ENCODE measurements at places on chromosomes 2 and 18.

DNA sequence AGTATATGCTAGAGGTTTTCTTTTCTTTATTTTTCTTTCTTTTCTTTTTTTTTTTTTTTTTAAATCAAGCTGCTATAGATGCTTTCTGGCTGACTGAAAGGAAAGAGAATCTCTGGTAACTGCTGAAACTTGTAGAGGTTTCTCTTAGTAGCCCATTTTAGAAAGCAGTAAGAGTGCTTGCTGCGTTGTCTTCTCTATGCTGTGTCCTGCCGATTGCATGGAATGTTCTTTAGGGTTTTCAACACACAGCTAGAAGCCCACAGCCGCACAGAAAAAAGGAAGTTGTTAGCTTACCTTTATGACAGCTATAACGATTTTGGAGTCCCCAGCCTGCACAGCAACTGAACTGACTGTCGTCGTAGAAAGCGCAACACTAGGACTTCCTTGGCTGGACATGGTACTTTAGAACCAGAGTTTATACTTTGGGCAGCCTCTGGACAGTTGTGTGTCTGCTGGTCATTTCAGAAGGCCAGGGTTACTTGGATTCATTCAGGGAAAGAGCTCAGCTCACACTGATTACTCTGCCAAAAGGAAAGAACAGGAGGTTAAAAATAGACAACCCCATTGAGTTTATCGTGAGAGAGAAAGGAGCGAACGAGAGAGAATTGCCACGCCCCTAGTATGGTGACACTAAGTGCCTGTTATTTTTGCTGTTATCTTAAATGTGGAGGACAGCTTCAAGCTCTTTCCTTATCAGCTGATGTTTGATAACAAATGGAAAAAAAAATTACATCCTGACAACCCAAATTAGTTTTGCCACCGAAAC lies at the start of gene CCDC141:
CCDC141 (minus strand) TSS at position 592 of the 766 bp plus-strand sequence; CDS start at position 396, 196 bp downstream.
- no peak for DNase-seq

GRCh38 chr2:40740419-40740818 lies 288.5 kb upstream of the SLC8A1 start:
- no peak for DNase-seq

DNA sequence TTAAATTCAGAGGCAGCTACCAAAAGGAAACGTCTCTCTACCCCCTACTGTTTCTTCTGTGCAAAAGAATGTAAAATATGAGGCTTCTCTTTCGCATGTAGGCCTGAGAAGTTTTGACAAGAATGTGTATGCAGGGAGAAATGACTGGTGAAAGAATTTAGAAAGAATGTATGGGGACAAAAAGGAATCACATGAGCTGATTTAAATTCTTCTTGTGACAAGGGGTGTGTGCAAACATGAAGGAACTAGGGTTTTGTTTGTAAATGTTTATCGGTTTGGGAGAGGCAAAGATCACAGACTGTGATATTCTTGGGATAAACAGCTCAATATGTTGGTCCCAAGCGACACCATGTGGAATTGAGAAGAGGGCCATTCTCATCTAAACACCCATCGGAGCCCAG lies 345.2 kb upstream of the VRK2 start:
- no peak for DNase-seq

GRCh38 chr18:8374676-8375075 lies 234.6 kb upstream of the RAB12 start:
- DNase-seq: no peak

DNA sequence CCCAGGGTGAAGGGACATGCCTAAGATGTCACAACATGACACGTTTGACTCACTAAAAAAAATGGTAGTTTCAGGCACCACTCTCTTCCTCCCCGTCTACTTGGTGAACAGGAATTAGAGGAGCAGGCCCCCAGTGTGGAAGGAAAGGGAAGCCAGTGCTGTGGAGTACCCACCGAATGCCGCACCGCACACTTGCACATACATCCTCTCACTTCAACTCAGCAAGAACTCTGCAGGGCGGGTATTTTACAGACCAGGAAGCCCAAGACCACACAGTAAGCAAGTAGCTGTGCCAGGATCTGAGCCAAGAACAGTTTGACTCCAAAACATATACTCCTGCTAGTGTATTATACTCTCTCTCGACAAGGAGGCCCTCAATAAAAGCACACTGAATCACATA lies 69.8 kb downstream of the BCL2 start:
- no peak for DNase-seq

GRCh38 chr2:27446057-27446456 lies 3.9 kb downstream of the KRTCAP3 start:
- no peak for DNase-seq

GRCh38 chr18:9749611-9750010 lies 41.5 kb downstream of the RAB31 start:
- no peak for DNase-seq

- DNase-seq: no peak
These were observed 3.3 kb upstream of the CNDP1 start for GRCh38 chr18:74531043-74531442.

DNA sequence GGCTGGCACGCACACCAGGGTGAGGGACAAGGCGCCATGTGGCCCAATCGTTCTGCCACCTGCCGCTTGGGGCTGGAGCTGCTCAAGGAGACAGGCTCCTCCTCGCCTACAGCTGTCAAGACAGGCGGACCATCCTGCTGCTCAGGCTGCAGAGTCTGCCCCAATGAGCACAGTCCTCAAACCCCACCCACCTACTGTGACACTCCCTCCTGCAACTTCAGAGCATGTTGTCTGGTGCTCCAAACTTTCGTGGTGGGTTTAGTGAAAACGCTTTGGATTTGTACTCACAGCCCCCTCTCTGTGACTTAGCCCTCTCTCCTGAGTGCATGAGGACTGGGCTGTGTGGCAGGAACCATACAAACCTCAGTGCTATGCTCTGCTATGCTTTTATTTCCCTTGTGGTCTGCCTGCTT lies 23.2 kb upstream of the SLC35F6 start:
- no peak for DNase-seq

- no peak for DNase-seq
These were observed 373.6 kb downstream of the NYAP2 start for GRCh38 chr2:225773148-225773547.

DNA sequence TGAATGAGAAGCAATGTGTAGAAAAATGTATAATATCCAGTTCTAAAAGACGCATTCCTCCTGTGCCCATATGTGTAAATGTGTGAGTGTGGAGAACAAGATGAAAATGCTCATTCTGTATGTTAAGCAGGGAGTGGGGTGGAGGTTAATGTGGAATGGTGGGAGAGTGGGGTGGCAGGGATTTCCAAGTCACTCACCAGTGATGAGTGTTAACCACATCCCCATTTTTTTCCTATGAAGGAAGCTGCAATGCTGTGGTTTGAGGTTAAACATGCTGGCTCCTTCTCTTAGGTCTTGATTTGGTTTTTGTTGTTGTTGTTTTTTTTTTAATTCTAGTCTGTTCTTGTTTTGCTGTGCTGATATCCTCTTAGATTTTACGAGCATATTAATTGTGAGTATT lies 169.4 kb downstream of the NEDD4L start:
- no peak for DNase-seq

DNA sequence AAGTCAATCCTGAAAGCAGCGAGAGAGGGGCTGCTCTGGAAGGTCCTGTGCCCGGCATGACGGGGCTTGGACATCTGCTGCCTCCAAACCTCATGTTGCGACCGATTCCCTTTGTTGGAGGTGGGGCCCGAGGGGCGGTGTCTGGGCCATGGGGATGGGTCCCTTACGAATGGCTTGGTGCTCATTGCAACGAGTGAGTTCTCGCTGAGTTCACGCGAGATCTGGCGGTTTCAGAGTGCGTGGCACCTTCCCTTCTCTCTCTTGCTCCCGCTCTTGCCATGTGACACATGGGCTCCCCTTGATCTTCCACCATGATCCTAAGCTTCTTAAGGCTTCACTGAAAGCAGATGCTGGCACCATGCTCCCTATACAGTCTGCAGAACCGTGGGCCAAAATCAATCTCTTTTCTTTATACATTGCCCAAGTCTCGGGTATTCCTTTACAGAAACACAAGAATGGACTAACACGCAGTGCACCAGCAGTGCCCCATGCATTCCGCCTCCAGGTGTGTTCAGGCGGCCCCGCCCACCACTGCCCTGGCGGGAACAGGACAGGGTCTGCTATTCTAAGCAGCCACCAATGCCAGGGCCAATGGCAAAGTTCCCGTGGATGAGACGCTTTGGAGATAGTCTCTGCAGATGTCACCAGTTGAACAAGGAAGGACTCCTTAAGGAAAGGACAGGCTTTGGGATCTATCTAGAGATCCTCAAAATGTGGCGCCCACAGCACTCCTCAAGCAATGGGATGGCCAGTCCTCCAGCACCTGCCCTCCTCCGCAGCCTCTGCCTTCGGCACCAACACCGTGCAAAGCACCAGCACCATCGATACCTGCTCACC lies 63.4 kb downstream of the ZNF516 start:
- no peak for DNase-seq

DNA sequence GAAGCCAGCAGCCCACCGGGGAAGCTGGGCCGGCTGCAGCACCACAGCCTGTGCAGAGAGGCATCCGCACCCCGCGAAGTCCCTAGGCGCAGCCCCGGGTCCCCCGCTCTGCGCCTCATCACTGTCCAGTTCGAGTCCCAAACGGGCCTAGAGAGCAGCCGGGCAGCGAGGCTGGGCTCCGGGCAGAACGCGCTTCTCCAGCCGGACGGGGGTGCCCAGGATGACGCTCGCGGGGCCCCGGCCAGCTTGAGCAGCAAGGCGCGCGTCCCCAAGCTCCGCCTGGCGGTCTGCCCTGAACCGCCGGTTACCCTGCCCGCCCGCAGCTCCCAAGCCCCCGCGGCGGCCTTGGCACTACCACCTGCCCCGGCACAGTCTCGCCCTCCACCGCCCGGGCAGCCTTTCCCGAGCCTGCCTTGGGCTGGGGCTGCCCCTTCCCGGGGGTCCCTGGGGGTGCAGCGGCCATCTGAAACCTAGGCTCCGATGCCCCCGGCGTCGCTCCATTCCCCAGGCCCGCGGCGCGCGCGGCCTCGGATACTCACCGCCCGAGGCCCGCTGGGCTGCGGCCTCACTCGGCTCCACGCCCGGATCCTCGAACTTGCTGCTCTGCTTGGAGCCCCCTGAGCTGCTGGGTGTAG lies 591 bp downstream of the SLC16A14 start:
- DNase-seq: no peak

DNA sequence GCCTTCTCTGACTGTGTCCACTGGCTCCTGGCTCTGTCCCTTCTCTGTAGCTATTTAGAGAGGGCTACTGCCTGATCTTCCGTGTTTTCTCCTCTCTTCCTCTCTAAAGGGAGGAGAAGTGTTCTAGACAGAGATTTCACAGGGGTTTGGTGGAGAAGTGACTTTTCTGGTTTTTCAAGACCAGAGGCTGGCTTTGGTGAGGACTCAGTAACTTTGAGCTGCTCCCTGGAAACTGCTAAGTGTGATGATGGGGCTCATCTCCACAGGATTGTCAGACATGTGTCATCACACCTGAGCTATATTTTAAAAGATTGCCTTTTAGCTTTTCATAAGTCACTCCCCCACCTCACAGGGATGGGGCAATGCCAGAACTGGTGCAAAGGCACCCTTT lies 6.2 kb downstream of the MAL start:
- no peak for DNase-seq

DNA sequence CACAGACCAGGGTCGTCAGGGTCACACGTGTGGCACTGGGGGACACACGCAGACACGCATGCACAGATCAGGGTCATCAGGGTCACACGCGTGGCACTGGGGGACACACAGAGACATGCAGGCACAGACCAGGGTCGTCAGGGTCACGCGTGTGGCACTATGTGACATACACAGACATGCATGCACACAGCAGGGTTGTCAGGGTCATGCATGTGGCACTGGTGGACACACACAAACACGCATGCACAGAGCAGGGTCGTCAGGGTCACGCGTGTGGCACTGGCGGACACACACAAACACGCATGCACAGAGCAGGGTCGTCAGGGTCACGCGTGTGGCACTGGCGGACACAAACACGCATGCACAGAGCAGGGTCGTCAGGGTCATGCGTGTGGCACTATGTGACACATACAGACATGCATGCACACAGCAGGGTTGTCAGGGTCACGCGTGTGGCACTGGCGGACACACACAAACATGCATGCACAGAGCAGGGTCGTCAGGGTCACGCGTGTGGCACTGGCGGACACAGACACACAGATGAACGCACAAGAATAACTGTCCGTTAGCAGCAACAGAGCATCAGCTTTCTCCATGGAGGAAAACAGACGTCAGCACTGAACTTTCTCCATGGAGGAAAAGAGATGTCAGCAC lies 34.9 kb downstream of the HDAC4 start:
- DNase-seq: no peak

GRCh38 chr2:224134003-224134734 lies 95.1 kb upstream of the SERPINE2 start:
- no peak for DNase-seq

DNA sequence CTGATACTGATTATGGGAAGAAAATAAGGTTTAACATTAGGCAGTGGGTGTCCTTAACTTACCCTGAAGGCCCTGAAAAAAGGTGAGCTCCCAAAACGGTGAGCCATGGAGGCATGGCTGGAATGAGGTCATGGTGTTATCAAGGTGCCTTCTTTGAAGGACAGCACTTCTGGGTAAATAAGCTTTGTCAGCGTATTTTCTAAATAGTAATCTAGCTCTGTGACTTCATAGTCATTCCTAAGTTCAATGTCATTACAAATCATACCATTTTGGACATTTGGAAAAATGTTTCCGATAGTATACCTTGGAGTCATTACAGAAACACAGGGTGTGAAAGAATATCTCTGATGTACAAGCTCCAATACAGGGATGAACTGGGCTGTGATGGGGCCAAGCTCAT lies 35.2 kb upstream of the CNGA3 start:
- DNase-seq: no peak

DNA sequence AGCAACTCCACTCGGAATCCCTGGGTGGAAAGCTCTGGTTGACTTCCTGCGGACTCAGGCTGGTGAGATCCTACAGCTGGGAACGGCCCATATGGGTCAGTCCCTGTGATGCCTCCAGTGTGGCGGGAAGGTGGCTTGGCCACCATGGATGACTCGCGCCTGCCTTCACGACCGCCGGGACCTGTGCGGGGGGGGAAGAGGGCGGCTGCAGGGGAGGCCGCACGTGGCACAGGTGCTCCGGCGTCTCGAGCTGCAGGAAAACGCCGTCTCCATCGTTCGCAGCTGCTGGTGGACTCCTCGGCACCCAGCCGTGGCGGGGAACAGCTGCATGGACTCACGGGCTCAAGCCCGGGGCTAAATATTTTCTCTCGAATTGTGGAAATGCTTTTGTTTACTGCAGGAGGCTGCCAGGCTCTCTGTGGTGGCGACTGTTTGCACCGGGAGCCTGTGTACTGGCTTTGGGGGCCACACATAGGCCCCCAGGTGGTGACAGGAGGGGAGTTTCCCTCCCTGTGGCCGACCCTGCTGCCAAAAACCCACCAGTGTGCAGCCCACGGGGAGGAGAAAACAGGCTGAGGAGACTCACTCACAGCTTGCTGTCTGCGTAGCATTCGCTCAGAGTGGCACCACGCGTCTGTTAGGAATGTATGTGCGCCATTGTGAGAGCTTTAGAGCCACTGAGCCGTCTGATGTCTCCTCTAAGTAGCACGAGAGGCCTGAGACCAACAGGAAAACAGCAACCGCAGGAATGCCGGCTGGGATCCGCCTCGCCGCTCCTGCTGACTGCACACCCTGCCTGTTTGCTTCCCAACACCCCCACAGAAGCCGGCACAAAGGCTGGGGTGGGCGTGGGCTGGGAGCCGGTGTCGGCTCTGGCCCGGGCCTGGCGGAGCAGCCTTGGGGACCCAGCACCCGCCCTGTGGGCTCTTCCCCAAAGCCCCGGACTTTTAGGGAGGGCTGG lies 89.2 kb downstream of the NFATC1 start:
- DNase-seq: no peak

GRCh38 chr2:33488178-33488690 lies 11.8 kb downstream of the RASGRP3 start:
- DNase-seq: no peak

Measured in cortex of kidney (tissue), 1 donor.